ENCODE measurements at places on chromosomes 7 and 10. TPM values are rescaled to one million over a fixed set of nuclear protein-coding genes. Genes with fewer than 3 reads are reported as not detected.

Gene ASB15
- polyA plus RNA-seq = not detected

Gene DPP6
- polyA plus RNA-seq = 1.2 TPM

Gene AGAP9
- 4.8 TPM for polyA plus RNA-seq

Gene PMS2
- polyA plus RNA-seq = 6.3 TPM

Gene TUBAL3
- 0.05 TPM for polyA plus RNA-seq

Gene KDM7A
- polyA plus RNA-seq = 5.7 TPM

Gene GRID2IP
- 0.13 TPM for polyA plus RNA-seq

Gene ATOH7
- 0.06 TPM for polyA plus RNA-seq

Gene CCL26
- polyA plus RNA-seq = 1.1 TPM

Gene BRI3
- 188 TPM for polyA plus RNA-seq

Gene OR2A42
- 0.04 TPM for polyA plus RNA-seq

Gene FKBP6
- polyA plus RNA-seq = not detected

DNA sequence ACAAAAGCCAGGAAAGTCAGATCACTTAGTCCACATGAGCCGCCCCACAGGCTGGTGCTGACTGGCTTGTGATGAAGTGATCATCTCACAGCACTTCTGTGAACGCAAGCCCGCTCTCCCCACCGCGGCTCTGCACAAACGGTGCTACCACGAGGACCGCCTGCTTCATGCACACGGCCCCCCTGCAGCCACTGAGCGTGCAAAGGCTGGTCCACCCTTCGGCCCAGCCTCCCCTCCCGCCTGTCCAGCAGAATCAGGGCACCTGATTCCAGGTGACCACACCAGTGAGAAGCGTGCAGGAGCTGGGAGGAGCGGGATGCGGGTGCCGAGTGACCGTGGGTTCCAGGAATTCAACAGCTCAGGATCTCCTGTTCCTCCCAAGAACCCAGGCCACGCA lies 32.2 kb downstream of the MAD1L1 start:
- DNase-seq = no peak

- DNase-seq = no peak
Measured at GRCh38 chr10:78419481-78420265, 386.0 kb downstream of the RPS24 start.

GRCh38 chr10:60130130-60130579 lies 223.8 kb upstream of the CCDC6 start:
- no peak for DNase-seq

DNA sequence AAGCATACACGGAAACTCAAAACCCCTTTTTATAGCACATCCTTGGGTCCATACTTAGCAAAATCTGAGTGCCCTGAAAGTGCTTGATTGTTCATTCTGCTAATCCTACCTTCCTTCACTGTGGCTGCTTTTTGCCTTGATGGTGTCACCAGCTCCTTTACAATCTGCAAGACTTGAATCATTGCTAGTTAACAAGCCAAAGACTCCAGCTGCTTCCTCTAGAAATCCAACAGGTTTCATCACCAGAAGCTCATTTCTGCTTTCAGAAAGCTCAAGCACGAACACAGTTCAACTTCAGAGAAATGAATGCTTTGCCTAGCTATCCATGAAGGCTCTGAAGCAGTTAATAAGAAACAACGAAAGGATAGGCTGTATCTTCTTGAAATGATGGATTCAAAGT lies 38.0 kb downstream of the USP6NL start:
- DNase-seq = no peak

DNA sequence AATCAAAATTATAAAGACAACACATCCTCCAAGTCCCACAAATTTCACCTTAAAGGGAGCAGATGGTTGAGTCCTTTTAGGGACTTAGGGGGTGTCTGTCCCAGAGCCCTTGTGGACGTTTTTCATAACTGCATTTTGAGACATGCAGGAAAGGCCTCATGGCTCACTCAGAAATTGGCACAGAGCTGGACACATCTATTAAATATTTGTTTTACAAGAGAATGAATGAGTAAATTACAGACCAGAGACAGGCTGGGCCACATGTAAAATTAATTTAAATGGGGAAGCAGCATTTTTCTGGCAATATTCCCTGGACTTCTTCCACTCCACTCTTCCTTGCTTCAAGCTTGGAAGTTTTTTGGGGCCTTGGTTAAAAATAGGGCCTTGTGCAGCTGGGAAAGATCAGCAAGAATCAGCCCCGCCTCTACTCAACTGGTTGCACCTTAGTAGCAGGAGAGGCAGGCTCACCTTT lies 20.0 kb downstream of the LAMB1 start:
- DNase-seq = peak; percentile 84

GRCh38 chr7:39621784-39622411 lies 1.5 kb upstream of the RALA start:
- DNase-seq = no peak

GRCh38 chr10:94300042-94300441 lies 62.7 kb downstream of the NOC3L start:
- no peak for DNase-seq

DNA sequence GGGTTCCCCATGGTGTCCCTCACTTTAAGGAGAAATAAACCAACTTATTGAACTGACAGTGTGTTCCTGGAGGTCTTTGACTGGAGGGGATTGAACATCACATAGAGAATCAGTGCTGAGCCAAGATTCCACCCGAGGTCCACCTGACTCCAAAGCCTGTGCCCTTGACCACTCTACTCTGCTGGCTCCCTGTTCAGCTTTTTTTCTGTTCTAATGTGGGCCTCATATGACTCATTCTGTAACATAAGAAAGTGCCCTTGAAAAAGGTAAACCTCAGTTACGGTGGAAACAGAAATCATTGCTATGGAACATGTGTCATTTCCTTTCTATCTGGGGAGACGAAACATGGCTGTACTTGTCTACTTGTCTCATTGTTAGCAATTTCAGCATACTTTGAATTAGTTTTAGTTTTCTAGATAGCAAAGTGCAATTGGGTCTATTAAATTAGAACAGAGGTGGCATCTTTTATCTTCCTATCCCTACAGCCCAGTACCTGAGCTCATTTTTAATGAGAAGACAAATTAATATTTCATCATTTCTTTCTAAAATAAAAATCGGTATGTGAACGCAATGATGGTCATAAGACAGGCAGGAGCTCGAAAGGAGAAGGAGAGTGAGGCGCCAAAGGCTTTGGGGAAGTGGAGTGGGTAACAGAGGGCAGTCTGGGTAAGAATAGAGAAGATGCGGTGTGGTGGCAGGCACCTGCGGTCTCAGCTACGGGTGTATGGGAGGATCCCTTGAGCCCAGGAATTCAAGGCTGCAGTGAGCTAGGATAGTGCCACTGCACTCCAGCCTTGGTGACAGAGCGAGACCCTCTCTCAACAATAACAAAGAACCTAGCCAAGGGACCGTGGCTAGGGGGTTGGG lies 1.5 kb downstream of the GSDME start:
- no peak for DNase-seq

- no peak for DNase-seq
Measured at GRCh38 chr10:60238759-60239100, 150.9 kb downstream of the ANK3 start.

GRCh38 chr10:83038631-83039030 lies 1100.7 kb upstream of the GHITM start:
- DNase-seq = no peak

- no peak for DNase-seq
Measured at GRCh38 chr10:103192089-103192450, 1.0 kb downstream of the NT5C2 start.

DNA sequence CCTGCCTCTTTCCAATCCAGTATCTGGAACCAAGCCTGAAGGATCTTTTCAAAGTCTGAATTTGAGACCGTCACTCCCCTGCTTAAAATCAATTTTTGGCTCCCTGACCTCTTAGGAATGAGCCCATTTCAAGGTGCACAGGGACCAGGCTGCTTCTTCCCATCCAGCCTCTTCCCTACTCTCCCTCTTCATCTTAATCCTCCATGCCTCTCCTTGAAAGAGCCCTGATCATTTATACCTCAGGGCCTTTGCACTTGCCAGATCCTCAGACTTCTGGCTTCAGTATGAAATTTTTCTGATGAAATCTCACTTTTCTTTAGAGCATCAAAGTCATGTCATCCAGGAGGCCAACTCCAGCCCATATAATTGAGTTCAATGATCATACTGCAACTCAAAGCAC lies 399.5 kb upstream of the CELF2 start:
- DNase-seq = no peak

DNA sequence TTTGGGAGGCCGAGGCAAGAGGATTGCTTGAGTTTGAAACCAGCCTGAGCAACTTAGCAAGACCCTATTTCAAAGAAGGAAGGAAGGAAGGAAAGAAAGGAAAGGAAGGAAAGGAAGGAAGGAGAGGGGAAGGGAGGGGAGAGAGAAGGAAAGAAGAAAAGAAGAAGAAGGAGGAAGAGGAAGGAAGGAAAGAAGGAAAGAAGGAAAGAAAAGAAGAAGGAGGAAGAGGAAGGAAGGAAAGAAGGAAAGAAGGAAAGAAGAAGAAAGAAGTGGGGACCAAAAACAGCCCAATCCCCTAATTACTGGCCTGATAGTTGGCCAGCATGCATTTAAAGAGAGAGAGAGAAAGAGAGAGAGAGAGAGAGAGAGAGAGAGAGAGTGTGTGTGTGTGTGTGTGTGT lies 66.4 kb downstream of the EEPD1 start:
- DNase-seq = no peak

- no peak for DNase-seq
Measured at GRCh38 chr7:8413600-8413999, 19.8 kb upstream of the NXPH1 start.

DNA sequence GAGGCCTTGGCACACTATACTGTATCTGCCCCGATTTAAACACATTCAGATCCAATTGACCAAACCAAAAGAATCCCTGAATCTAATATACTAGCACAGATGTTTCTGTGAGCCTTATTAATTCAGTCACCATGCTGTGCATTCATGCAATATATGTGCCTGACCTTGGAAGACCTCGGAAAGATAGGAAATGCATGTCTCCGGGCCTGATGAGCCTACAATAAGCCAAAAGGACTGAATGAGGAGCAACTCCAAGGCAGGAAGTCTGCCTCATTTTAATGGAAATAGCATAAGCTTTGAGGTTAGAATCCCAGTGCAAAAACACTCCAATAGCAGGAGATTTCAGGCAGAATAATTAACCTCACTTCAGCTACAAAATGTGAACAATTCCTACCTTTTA lies 316.7 kb downstream of the LRRTM3 start:
- no peak for DNase-seq

DNA sequence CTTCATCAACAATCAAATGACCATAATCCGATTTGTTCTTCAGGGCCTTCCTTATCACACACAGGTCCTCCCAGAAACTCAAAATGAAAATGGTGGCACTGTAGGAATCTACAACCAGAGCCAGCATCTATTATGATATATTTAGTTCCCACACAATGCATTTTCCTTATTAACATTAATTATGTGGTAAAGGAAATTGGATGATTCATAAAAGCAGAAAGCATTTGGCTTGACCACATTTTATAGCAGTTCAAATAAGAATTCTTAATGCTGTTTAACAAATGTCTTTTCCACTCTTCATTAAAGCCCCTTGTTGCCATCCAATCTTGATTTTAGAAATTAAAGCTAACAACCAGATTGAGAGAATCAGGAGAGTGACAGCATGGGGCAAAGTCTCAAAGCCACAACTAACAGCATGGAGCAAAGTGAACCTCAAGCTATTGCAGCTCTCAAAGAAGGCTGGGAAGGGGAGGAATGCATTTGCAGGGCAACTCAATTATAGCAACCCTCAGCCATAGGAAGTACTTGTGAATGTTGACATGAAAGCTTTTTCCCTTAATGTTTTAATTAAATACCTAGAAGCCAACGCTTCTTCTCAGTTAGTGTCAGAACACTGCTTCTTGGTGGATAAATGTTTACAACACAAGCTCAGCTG lies 549.1 kb downstream of the NXPH1 start:
- no peak for DNase-seq

DNA sequence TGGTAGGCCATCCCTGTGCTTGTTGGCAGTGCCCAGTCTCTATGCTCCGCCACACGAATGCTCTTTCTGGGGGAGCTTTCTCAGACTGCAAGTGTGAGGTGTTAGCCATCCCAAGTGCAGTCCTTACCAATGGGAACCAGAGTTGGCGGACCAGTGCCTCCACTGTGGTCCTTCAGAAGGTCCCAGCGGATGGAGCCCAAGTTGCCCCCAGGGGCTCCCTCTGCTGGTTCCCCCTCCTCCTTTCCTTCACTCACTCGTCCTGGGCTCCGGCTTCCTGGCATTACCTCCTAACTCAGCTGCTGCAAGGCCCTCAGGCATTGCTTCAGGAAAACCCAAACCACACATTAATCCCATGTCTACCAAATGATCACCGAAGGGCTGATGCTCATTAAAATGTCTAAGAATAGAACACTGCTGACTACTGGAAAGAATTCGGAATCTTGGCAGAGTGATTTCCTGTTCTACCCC lies 139.8 kb downstream of the CUBN start:
- DNase-seq = no peak

GRCh38 chr10:44380829-44381600 lies 3.9 kb downstream of the CXCL12 start:
- no peak for DNase-seq

DNA sequence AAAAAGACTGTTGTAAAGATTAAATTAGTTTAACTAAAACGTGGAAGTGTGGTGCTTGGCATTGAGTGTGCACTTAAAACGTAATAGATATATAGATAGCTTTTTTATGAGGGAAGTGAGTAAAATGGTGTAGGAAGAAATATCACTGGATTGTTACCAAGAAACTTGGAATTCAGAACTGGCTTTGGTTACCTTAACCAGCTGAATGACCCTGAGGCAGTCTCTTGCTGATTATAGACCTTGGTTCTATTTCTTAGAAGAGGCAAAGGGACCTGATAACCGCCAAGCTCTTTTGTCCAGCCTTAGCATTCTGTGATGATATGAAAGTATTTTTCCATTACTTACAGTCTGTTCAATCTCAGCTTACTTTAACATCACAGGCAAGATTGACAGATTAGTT lies 3.8 kb downstream of the REEP3 start:
- no peak for DNase-seq

- DNase-seq = no peak
Measured at GRCh38 chr7:50505553-50506210, 55.5 kb upstream of the FIGNL1 start.

Data from urinary bladder (tissue), 4 donors.